ENCODE measurements at places on chromosomes 7 and 10.

GRCh38 chr7:25118048-25118753 lies 6.9 kb downstream of the CYCS start:
- DNase-seq, result no peak

- no peak for DNase-seq
Measured at GRCh38 chr10:17214971-17215781, 12.9 kb upstream of the VIM start.

DNA sequence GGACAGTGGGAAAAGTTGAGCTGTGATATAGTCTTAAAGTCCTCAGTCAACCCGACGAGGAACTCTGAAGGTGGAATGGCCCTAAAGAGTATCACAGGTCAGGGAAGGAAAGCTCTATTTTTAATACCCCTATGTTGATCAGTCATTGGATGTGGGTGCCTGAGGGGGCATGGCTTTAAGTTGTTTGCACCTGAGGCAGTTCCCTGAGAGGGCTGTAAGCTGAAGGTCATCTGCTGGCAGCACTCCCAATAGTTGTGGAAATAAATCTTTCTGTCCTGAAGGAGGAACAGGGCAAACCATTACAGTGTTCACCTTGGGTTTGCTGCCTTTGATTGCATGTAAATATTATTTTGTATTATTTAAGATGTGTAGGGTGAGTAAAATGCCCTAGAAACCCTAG lies 17.8 kb upstream of the C1GALT1 start:
- no peak for DNase-seq

- DNase-seq, result no peak
Measured at GRCh38 chr10:29648983-29649268, 14.2 kb upstream of the SVIL start.

DNA sequence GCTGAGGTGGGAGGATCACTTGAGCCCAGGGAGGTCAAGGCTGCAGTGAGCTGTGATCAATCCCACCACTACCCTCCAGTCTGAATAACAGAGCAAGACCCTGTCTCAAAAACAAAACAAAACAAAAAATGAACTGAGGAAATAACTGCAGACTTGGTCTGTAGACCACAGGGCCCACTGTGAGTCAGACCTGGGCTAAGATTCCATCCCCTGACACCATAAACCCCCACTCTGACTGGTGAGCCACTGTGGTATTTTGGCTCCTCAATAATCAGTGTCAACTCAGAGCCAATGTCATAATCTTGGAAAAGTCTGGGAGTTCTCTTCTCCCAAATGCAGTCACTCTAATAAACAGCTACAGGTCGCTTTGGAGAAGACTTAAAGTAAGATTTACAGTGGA lies 24.0 kb upstream of the ERCC6 start:
- DNase-seq, result no peak

All from lower leg skin (tissue), 4 donors.